Omental fat pad (tissue), 4 donors: ENCODE measurements at places on chromosomes 6 and 20.

- no peak for DNase-seq
Observed at GRCh38 chr6:50091641-50092040, 41.9 kb upstream of the DEFB112 start.

GRCh38 chr6:19866173-19866984 is 29.2 kb downstream of the ID4 start:
- no peak for DNase-seq

- no peak for DNase-seq
Observed at GRCh38 chr6:43927532-43928210, 157.7 kb downstream of the VEGFA start.

DNA sequence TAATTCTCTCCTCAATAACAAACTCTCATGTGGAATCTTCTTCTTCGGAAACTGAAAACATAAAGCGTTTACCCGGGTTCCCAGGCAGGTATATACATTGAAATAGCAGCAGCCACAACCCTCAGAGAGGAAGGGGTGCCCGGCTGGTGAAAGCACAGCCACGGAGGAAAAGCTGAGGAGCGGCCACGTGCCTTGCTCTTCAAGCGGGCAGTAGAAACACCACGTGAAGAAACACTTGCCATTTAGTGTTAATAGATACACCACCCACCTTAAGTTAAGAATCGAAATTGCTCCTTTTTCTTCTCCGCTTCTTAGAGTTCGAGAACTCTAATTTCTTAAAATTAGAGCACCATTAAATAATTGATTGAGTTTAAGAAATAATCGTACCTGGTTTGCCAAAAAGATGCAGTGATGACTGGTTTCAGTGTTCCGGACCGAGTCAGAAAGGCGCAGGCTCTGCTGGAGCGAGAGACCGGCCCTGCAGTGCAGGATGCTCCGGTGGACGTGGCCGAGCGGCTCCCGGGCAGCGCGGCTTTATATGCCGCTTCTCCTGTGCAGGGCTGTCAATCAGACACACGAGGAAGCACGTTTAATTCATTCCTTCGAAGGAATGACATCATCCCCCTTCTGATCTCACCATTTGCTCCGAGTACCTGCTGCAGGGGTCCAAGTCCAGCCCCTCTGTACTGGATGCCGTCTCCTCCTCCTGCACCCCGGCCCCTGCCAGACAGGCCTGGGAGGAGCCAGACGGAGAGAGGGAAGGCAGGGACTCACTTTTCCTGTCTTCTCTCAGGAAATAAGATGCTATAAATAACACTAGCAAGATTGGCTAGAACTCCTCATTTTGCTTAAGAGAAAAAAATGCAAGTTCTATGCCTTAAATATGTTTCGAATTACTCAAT is at the start of gene THBS2:
Gene THBS2 (minus strand): TSS at position 510 of the 902 bp plus-strand sequence. CDS start 3,062 bp downstream, outside the sequence.
- peak; percentile 22 for DNase-seq

DNA sequence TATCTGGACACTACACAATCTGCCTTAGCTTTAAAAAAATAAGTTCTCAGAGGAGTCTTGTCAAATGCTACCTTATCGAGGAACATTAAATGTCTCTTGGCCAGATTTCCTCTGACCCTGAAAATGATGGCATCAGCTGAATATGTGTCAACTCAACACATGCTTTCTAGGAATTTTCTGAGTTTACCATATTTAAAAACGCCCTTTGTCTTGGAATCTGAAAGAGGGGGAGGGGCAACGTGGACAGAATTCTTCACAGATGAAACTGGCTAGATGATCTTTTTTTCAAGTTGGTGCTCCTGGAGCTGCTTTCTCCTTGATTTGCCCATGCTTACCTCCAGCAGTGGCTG is 5.1 kb downstream of the SOX4 start:
- DNase-seq = no peak

DNA sequence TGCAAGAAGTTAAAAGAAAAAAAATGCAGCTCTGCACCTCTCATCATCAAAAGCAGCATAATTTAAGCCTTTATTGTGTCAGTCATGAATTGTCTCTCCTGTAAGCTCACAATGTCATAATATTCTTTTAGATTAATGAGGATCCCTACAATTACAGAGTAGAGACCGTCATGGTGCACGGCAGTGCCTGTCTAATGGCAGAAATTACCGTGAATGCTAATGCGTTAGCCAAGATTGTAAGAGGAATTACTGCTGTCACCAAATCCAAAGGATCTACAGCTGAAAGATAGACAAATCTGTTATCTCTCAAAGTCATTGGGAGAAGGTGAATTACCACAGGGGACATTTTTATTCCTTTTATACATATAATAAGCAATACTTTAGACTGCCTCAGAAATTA is 631.6 kb upstream of the NRSN1 start:
- DNase-seq = no peak

DNA sequence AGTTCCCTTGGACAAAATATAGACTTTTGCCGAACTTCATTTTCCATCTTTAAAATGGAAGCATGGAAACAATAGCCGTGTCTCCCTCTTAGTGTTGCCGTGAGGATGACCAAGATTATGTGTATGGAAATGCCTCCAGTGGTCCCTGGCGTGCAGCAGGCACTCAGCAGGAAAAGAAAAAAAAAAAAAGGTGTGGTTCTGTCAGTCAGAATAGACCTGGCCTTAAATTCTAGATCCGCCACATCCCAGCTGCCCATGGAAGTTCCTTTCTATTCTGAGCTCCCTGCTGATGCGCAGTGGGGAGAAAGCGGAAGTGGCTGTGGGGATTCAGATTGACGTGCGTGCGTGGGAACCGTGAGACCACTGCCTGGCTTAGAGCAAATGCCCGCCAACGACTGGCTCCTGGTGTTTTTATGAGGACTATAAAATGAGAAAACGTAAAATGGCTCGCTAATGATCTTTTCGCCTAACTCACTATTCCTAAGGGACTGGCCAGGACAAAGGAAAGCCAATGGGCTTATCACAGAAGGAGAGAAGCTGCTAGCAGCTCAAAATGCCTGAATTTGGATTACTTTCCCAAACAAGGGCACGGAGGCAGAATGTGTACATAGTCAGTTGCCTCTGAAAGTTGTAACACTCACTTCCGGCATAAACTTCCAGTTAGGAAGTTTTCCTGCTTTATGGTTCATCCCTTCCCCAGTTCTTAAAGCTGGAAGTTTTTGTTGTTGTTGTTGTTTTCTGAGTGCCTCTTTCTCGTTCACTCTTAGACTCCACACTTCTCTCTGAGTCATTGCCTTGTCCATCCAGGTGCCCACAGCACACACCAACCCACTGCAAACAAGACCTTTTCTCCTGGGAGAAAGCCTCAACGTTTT is 11.4 kb upstream of the PDE10A start:
- DNase-seq = no peak

GRCh38 chr6:14921878-14922671 is 323.8 kb upstream of the JARID2 start:
- no peak for DNase-seq

- DNase-seq = no peak
Observed at GRCh38 chr20:46757754-46758678, 48.6 kb downstream of the SLC2A10 start.

DNA sequence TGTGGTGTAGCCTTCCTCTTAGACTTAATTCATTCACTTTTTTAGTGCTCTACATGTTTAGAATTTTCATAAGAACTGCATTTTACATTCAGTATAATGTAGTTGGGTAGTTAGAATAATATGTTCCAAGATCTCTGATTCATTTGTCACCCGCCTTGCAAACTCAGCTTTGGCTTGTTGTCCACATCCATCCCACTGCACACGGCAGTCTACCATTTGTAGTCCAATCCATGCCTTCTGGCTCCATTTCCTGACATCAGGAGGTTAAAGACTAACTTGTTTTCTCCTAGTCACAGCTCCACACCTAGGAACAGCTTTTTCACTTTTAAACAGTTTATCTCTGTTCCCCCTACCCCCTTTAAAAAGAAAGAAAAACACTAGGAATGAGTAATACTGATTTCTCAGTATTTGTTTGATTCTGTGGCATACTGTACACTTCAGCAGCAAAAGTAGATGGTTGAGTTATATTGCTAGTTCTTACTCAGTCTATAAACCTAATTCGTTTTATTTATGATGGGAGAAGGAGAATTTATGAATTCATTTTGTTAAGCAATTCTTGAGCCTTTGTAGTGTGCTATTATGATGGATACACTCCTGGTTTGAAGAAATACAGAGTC is 180.9 kb downstream of the ARID1B start:
- no peak for DNase-seq

- DNase-seq = no peak
Observed at GRCh38 chr6:158021376-158021775, 39.7 kb downstream of the SYNJ2 start.

DNA sequence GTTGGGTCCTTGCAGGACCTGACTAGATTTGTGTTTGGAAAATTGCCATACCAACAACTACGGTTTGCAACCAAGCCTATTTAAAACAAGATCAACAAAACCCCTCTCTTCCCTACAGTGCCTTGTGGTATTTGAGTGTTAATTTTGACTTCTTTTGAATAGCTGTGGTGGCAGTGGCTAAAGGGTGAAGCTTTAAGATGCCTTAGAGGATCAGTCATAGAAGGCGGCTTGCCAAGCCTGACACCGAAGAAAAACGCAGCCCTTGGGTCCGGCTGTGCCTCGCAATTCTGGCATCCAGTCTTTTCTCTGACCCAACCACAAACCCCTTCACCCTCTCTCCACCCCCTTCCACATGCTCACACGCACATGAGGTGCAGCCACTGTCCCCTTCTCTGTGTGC is 32.6 kb downstream of the BMP6 start:
- DNase-seq = no peak

DNA sequence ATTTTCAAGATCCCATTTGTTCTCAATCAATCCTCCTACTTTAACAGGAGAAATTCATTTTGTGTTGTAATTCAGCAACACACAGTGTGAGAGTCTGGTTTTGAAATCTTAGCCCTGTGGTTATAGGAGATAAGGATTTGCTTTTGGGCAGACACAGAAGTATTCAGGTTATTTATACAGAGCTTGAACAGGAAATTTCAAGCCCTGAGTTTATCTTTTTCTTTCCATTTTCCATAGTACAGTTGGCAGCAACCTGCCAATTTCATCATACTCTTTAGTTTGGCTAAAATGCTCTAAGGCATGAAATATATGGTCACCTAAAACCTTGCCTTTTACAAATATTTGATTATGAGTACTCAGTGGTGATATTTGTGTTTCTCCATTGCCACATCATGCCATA is 41.4 kb downstream of the PKIB start:
- no peak for DNase-seq

DNA sequence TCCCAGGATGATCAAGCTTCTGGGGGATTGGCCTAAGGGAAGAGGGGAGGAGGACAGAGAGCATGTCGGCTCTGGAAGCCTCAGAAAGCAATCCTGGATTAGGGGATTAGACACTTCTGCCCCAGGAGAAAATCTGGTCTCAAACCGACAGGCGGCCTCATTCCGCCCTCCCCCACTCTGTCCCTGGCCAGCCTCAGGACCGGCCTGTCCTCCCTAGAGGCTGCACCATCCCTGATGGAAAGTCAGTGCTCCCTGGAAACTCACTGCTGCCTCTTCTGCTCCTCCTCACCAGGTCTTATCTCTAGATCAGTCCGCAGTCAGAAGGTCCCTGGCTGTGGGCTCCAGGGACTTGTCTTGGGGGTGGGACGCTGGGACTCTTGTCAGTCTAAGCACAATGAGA is 905 bp upstream of the SLC12A5 start:
- DNase-seq = no peak

DNA sequence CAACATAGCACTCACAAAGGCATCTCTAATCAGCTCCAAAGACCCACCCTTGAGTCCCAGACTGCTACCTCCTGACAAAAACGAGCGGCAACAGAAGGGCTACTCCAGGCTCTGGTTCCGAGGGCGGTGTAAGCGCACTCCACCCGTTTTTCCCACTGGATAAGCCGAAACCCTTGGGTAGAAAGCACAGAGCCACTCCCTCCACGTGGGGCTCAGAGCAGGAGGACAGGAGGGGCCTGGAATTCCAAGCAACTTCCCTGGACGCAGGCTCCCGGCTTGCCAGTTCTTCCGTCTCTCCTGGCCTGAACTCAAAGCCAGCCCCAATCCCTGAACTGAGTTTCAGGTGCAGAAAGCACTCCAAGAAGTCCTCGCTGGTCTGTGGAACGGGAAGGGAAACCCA is 7.4 kb downstream of the GMEB2 start:
- DNase-seq = no peak

- DNase-seq = no peak
Observed at GRCh38 chr6:35299674-35300073, 2.1 kb downstream of the DEF6 start.

DNA sequence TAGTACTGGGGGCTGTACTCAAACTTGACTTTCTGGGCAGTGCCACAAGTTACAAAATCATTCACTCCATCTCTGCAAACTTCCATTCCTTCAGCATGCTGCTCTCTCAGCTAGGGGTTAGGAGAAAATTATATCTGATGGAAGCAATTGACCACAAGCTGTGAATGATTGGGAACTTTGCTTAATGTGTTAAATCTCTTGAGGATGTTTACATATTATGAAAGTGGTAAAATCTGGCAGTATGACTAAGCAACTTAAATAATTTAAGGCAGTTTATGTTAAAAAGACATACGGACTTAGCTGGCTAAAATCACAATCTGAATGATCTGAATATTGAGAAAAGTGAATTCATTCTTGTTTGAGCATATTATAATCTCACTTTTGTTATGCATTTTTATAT is 415.0 kb downstream of the PHF3 start:
- DNase-seq = no peak
